ENCODE measurements at places on chromosomes 4 and X. TPM values are rescaled to one million over a fixed set of nuclear protein-coding genes. Genes with fewer than 3 reads are reported as not detected.

Gene MAP3K15
- 1.8 TPM for polyA plus RNA-seq

Gene TLR2
- 31.9 TPM for polyA plus RNA-seq

Gene RHOXF2B
- not detected for polyA plus RNA-seq

Gene HTT
- polyA plus RNA-seq = 34.1 TPM

Gene JAKMIP1
- polyA plus RNA-seq = 0.16 TPM

Gene ZNF711
- polyA plus RNA-seq = 50.2 TPM

Gene ARHGAP24
- 26.8 TPM for polyA plus RNA-seq

Gene CCDC110
- polyA plus RNA-seq = 3.5 TPM

Gene ITM2A
- 82.6 TPM for polyA plus RNA-seq

All from right lung (tissue), 10 donors.